ENCODE measurements at places on chromosomes 3 and 15.

DNA sequence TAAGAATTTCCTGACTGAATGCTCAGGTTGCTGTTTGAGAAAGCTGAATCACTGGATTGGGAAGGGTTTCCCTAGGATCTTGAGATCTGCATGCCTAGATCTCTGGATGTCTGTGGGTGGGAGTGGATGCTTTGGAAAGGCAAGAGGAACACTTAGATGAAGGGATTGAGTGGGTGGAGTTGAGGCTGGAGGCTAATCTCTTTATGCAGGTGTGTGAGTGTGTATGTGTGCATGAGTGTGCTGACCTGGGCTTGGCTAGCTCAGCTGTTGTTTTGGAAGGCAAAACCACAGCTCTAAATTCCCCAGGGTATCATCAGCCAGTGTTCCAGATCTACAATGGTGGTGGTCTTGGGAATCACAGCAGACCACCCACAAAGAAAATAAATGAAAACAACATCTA, 60.5 kb downstream of the CLDN1 start:
- DNase-seq: no peak

DNA sequence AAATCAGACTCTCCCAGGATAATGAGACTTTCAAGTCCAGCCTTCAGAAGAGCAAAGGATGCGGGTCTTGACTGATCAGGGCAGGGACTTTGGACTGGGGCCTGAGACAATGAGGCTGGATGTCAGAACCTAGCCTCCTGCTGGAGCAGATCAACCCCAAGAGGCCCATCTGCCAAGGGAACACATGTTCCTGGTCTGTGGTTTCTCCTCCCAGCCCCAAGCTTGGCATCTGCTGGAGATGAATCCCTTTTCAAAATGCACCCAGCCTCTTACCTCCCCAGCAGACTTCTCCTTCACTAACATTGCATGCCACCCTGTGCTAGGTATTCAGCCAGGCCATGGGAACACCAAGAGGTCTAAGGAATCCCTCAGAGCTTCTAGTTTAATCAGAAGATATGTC, 43.7 kb upstream of the MFGE8 start:
- DNase-seq: no peak

DNA sequence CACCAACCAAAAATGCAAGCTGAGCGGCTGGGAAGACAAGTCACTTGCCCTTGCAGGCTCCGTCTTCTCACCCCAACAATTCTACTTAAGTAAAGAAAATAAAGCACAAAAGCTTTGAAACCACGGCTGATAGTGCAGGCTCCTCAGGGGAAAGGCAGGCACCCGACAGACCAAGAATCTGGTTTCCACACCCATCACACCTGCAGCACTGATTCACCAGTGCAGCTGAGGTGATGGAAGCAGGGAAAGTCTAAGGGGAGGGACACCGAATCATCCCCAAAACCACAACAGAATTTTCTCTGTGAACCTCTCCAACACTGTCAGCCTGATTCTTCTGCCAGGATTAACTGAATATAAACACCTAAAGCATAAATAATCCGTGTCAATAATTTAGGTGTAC, 62.0 kb upstream of the NSMCE3 start:
- DNase-seq: no peak

DNA sequence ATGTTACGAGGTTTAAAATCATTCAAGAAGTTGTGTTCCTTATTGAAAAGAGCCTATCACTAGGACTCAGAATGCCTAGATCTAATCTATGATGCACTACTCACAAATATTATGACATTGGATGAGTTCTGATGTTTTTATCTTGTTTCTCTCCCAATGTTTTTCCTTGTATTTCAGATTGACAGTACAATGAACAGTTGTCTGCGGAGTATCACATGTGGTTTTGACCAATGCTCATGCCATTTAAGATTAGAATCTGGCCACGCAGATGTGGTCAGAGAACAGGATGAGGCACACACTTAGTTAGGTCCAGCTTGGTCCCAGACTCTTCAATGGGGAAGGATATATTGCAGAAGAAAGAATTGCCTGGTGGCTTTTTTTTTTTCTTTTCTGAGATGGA, 25.6 kb upstream of the CCDC50 start:
- no peak for DNase-seq

GRCh38 chr15:48058371-48058770, 62.4 kb upstream of the SLC24A5 start:
- no peak for DNase-seq

- DNase-seq: no peak
These were observed 24.5 kb upstream of the MFSD1 start for GRCh38 chr3:158777161-158777873.

DNA sequence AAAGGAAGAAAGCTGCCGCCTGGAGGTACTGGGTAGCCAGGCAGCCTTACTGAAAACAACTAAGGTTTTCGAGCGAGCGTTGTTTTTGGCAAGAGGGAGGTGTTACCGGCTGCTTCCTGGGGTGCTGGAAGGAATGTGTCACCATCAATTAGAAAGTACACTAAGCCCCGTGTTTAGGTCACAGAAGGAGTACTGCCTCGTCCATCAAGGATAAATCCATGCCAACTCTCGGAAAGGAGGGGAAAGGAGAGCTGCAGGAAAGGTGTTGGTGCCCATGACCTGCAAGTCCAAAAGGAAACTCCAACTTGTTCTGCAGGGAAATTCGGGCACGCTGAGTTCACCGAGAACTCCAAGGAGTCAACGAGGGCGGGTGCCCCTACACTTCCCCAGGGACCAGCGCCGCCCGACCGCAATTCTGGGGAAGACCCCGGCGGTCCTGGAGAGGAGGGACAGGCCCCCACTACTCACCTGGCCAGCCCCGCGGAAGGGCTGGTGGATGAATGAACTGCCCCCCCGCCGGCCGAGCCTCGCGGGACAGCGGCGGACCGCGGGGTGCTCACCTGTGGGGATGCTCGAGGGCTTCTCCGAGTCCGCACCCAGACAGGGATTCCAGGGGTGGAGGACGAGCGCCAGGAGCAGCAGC, 542 bp downstream of the PLOD2 start:
- peak; percentile 40 for DNase-seq

GRCh38 chr15:69359722-69360121, 54.4 kb upstream of the KIF23 start:
- no peak for DNase-seq

DNA sequence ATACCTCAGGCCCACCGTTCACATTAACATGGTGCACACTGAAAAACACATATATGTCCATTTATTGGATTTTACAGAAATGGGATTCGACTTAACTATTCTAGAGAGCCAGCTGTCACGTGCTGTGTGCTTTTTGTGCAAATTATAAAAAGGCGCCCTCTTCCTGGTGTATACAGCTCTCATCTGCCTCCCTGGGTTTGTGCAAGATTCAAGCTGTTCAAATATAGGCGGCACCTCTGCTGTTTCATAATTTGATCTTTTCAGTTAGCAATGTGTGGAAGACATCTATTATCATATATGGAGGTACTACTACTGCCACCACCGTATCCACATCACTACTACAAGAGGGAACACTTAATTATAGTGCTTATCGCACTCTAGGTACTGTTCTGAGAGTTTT, 187.6 kb downstream of the EBLN2 start:
- DNase-seq: no peak
